Pulmonary artery endothelial cell (primary cell): ENCODE measurements at places on chromosomes 5 and 9.

GRCh38 chr5:6407558-6408259, 29.4 kb upstream of the MED10 start:
- no peak for DNase-seq

DNA sequence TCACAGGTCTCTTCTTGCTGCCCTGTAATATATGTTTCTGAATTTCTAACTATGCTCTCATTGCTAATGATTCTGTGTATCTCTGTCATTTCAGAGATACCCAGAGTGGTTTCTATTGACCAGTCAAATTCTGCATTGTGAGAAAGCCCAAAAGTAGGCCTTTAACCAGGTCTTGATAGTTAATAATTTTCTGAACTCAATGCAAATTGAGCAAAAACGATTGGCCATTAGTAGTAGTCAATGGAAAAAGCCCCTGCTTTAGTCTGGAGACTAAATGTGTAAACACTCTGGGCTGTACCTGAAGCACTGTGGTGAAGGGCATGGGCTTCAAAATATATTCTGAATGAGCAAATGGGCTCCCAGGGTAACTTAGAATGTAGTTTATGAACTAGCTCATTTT, 307.6 kb downstream of the ARL15 start:
- DNase-seq, result no peak

- DNase-seq, result no peak
Observed at GRCh38 chr9:131690941-131691573, 48.8 kb downstream of the RAPGEF1 start.

DNA sequence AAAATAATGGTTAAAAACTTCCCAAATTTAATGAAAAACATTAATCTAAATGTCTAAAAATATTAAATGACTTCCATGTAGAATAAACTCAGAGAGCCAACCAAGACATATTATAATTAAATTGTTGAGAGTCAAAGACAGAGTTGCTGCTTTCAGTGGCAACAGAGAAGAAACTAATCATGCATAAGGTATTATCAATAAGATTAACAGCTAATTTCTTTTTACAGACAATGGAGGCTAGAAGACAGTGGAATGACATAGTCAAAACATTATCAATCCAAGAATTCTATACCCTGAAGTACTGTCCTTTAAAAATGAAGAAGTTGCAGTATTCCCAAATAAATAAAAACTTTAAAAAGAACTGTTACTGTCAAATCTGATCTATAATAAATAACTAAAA, 268.7 kb downstream of the IRX2 start:
- DNase-seq, result no peak
